ENCODE measurements at places on chromosomes 12 and 14.
A peak's percentile ranks its signal among the peaks of the same experiment; 100 is the strongest.

DNA sequence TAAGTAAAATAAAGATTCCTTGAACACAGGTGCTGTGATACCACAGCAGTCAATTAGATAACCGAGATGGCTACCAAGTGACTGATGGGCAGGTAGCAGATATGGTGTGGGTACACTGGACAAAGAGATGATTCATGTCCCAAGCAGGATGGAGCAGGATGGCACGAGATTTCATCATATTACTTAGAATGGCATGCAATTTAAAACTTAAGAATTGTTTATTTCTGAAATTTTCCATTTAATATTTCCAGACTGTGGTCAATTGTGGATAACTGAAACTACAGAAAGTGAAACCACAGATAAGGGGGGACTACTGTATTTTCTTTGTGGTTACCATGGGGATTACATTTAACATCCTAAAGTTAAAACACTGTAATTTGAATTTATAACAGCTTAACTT, 7.5 kb upstream of the ZFP36L1 start:
- no peak for DNase-seq

DNA sequence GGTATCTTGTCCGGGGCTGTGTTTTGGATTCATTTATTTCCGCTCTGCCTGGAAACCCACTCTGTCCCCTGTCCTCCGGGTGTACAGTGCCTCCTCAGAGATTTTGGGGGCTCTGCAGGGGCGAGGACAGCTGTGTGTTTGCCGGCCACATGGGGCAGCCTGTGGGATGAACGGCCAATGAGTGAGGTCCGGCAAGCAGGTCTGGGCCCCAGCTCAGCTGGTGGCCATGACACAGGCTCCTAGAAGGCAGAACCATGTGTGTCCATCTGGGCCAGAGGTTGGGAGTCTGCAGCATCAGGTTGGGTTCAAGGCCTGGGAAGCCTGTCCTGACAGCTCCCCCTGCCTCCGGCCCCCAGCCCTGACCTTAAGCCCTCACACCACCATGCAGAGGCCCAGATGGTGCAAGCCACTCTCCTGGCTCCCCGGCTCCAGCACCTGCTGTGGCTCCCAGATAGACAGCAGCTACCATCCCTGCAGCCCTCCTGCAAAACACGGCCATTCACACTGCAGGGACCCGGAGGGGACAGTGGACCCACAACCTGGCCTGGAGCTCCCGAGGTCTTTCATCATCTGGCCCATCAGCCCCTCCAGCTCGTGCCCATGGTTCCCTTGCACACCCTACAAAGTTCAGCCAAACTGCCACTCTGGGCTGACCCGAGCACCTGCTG, 220.1 kb upstream of the C14orf180 start:
- DNase-seq, result no peak

- no peak for DNase-seq
Measured at GRCh38 chr14:83780321-83780720, 1749.6 kb upstream of the FLRT2 start.

GRCh38 chr14:35419429-35419841, 14.9 kb upstream of the NFKBIA start:
- DNase-seq, result no peak

DNA sequence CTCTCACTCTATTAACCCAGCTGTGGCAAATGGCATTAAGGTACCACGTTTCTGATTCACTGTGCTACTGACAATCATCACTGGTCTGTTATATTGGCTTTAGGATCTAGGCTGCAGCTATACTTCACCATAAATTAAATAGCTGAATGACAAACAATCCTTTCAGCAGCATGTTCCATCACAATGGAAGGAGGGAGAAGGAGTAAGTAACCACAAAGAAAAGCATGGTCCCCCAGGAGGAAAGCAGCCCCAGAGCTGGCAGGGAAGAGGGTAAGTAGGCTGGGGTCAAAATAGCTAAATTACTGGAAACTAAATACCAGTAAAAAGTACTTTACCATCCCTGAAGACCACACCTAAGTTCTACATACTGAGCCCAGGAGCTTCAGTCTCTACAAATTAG, 2.8 kb downstream of the ARMH4 start:
- no peak for DNase-seq

DNA sequence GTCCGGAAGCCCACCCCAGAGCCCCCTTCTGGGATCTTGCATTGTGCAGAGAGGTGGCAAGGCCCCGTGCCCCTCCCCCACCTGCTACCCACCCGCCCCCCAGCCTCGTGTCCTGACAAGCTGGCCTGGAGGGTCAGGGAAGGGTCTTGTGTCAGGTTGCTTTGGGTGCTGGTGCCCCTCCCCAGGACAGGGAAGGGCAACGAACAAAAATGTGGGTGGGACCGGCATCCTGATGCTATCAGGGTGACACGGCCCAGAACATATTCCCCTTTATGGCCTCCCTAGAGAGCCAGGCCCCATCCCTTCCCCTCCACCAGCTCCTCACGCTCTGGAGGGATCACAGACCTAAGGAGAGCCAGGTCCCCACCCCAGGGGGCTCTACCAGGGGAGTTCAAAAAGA, 38.7 kb upstream of the TMEM179 start:
- DNase-seq, result no peak

- DNase-seq, result peak; percentile 80
Measured at GRCh38 chr12:43805860-43806736, at the start of gene TWF1. Gene TWF1, minus strand, starts transcription at chr12:43806317. Its CDS starts 72 bp downstream, at chr12:43806245.

GRCh38 chr12:64218597-64218996, 3.5 kb downstream of the KICS2 start:
- DNase-seq, result no peak

DNA sequence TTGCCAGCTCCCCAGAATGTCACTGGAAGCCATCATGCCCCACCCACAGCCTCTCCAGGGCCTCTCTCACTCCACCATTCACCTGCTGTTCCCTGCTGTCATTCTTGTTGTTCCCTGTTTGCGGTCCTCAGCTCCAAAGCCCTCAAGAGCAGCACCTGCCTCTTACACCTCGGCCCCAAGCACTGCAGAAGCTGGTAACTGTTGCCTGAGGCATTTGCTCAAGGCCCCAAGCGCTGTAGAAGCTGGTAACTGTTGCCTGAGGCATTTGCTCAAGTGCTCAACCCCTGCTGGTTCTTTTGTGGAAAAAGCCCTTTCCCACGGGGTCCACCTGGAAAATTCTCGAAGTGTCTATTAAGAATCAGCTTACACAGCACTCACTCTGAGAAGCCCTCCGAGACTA, 78.0 kb downstream of the ARL6IP4 start:
- DNase-seq, result no peak

DNA sequence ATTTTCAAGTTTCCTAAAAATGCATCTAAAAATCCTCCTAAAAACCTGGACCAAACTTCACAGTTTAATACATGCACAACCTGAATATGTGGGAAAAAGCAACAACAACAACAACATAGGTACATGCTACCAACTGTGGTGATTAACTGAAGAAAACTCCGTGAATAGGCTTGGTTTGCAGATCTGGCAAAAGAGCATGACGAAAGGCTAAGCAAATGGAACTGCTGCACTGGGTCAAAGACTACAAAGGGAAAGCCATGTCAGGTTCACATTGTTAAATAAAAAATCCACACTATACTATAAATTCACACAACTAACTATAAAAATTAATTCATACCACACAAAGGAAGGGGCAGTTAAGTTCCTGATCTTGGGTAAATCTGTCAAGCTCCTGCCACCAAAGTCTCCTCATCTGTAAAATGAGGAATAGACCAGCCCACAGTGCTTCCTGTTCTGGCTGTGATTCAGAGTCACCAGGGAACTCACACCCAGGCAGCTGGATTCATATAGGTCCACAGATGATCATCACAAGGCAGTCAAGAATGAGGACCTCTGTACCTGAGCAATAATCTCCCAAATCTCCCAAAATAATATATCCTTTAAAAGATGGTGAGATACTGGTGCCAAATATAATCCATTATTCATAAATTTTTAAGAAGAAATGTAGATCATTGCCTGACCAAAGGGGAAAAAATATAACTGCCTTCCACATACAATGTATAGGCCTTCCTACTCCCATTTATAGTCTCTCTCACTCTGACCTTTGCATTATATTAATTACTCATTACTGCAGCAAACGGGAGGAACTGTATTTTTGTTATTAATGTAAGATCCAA, 7.0 kb downstream of the CORO1C start:
- no peak for DNase-seq

DNA sequence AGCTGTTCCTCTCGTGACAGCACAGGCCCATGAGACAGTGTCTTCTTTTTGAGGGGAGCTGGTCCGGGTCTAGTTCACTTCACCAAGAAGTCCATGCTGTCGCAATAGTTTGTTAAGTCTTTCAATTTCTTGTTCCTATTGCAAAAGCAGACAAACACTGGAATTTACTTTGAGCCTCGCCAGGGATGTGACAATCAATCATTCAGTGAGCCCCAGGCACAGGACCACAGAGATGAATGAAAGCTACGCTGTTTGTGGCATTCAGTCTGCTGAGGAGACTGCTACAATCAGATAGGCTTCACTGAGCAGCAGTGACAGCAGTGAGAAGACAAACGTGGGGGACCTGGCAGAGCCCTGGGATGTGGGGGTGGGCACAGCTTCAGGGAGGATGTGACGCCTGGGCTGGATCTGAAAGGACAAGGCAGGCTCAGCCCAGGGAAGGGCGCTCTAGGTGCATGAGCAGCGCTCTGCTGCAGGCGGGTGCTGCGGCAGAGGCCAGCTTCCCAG, 35.5 kb downstream of the TCTN1 start:
- DNase-seq, result no peak

GRCh38 chr12:110995016-110995415, 74.6 kb upstream of the MYL2 start:
- no peak for DNase-seq

DNA sequence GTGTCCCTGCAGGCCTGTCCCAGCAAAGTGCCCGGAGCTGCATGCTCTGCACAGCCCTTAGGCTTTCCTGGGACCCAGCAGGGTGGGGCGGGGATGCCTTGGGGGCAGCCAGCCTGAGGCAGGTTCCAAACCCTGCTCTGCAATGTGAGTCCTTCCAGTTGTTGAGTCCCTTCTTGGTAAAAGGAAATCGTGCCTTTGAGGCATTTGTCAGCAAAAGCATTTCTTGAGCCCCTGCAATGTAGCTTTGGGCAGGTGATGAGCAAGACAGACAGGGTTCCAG, 38.1 kb upstream of the TRAF3 start:
- no peak for DNase-seq

DNA sequence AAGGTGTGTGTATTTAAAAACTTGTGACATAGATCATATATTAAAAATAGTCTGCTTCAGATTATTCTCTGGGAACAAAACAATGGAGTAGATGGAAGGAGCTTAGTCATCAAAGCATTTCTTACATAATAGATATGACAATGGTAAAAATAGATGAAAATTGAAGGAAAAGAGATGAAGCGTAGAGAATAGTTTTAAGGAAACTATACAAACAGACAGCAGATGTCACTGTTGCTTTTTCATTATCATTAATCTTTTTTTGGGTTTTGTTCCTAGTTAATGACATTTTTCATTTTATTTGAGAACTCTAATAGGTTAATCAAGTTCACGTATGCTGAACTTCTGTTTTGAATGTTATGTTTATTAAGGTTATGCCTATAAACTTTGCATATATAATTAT, 149.2 kb upstream of the FBXO33 start:
- no peak for DNase-seq

- DNase-seq, result no peak
Measured at GRCh38 chr14:99225436-99226203, 46.4 kb downstream of the BCL11B start.

- DNase-seq, result no peak
Measured at GRCh38 chr12:26361964-26362363, 166.6 kb downstream of the SSPN start.

GRCh38 chr14:52266179-52266578, 1.3 kb upstream of the PTGDR start:
- no peak for DNase-seq

- DNase-seq, result no peak
Measured at GRCh38 chr12:104582739-104583138, 126.0 kb downstream of the CHST11 start.

DNA sequence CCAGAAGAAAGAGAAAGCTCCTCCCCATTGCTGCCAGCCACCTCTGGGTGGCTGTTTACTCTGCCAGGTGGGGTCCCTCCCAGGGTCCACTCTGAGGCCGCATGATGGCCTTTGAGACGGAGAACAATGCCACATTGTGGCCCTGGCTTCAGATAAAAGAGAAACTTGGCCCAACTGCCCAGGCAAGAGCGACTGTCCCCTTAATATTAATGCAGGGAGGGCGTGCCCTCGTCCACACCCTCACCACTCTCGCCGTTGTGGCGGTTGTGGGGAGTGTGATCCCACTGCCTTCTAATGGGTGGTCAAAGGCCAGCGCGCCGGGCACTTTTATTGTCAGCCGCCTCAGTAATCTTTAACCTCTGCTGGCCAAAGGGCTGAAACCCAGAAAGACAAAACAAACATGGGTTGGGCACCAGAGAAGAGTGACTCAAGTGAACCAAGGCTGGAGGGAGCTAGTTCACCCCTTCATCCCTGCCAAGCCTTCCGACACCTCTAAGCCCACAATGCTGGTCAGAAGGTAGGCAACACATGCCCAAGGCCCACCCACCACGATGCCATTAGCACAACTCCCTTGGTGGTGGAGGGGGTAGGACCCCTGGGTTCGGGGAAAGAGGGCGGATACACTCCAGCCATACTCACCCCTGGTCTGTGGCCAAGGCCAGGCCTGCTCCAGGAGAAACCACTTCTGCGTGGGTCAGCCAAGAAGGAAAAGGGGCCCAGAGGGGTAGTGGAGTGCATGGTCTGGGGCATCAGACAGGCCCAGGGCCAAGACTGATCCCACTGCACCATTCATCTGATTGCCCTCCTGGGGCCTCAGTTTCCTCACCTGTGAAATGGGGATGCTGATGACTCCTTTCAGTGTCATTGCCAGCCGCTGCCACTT, 44.5 kb upstream of the BCL11B start:
- no peak for DNase-seq

DNA sequence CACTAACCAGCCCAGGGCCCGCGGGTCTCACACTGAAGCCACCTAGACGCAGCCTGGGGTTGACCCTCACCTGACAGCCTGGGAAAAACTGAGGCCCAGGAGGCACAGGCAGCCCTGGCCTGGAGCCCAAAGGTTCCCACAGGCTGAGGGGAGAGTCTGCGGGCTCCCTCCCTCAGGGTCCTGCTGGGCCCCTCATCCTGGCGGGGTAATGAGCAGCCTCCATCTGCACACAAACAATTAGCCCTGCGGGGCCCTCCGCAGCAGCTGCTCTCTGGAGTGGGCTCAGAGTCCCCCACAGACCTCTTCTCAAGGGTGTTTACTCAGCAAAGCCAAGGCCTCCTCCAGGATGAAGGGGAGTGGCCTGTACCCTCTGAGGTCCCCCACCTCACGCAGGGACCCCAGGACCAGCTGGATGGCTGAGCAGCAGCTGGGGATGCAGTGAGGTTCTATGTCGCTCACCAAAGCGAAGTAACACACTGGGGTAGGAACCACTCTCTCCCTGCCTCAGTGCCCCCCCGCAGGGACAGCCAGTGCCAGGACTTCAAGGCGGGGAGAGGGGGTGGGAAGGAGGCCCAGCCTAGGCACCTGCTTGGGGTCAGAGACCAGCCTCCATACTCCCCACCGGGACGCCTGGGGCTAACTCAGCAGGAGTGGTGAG, 7.3 kb downstream of the AKT1 start:
- DNase-seq, result no peak

GRCh38 chr14:83342590-83342989, 1808.9 kb upstream of the SEL1L start:
- DNase-seq, result no peak

Measured in stimulated activated CD4-positive, alpha-beta T cell treated with anti-CD3 and anti-CD28 coated beads, TNF-alpha, amount 100 ng/mL, for 4 hours (primary cell).